ENCODE measurements at places on chromosomes 4 and X. TPM values are rescaled to one million over a fixed set of nuclear protein-coding genes. Genes with fewer than 3 reads are reported as not detected.

The MAGEH1 gene
- 2.4 TPM for total RNA-seq

The MAGEC2 gene
- not detected for total RNA-seq

The TLR7 gene
- not detected for total RNA-seq

The MAGEE1 gene
- total RNA-seq, result 0.92 TPM

The NIPAL1 gene
- total RNA-seq, result 32.6 TPM

The EGF gene
- total RNA-seq, result 0.19 TPM

GRCh38 chrX:48068096-48068887 is 3.1 kb downstream of the ZNF630 start:
- H3K4me1 ChIP-seq, result no peaks in the 10 kb centered on the region
- no peaks in the 10 kb centered on the region for H3K36me3 ChIP-seq
- H3K27ac ChIP-seq, result no peak overlapping the region
- H3K27me3 ChIP-seq, result no peaks in the 10 kb centered on the region

DNA sequence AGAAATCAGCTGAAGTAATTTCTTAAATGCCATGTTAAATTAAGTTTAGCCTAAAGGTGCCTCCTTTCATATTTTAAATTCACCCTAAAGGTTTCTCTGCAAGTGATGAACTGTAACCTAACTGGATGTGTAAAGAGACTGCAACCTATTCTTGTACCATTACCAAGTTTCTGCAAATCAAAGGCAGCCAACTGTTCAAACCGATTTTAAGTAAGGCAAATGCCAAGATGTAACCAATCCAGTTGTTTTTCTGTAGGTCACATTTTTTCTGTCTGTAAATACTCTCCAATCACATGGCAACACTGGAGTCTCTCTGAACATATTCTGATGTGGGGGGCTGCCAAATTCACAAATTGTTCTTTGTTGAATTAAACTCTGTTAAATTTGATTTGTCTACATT is 42.4 kb upstream of the FGF2 start:
- H3K4me3 ChIP-seq, result no peak overlapping the region
- no peaks in the 10 kb centered on the region for H3K36me3 ChIP-seq
- H3K27ac ChIP-seq, result no peak overlapping the region
- H3K27me3 ChIP-seq, result no peaks in the 10 kb centered on the region

DNA sequence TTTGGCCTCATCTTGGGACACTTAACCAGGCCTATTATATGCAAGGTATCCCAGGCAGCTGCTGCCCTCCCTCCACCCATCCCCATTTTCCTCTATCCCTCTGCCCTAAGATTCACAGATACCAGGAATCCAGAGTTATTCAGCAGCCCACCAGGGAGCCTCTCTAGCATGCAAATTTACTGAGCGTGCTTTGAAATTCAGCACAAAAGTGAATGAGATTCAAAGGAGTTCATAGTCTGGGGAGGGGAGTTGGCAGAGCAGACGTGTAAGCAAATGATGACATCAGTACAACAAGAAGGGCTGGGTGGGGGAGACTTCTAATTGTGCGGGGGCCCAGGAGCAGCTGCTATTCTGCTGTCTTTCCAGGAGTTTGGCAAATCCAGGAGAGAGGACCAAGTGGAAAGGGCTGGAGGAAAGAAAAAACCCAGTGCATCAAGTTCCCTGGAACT is 1.7 kb upstream of the MTM1 start:
- H3K4me1 ChIP-seq, result peaks cover 26% of the 10 kb centered on the region
- no peak overlapping the region for H3K27ac ChIP-seq
- DNase-seq, result no peak
- no peaks in the 10 kb centered on the region for H3K36me3 ChIP-seq
- H3K27me3 ChIP-seq, result no peaks in the 10 kb centered on the region

- no peak for DNase-seq
- no peak overlapping the region for H3K27ac ChIP-seq
- H3K36me3 ChIP-seq, result no peaks in the 10 kb centered on the region
- no peak overlapping the region for H3K4me3 ChIP-seq
- no peaks in the 10 kb centered on the region for H3K27me3 ChIP-seq
Measured at GRCh38 chrX:127207326-127207725, 387.8 kb downstream of the PRR32 start.

- DNase-seq, result no peak
- H3K36me3 ChIP-seq, result no peaks in the 10 kb centered on the region
- no peak overlapping the region for H3K27ac ChIP-seq
- H3K4me1 ChIP-seq, result no peaks in the 10 kb centered on the region
- H3K27me3 ChIP-seq, result no peaks in the 10 kb centered on the region
Measured at GRCh38 chr4:81562093-81562492, 90.4 kb upstream of the RASGEF1B start.

GRCh38 chrX:1601051-1601767 is 9.8 kb downstream of the AKAP17A start:
- H3K4me3 ChIP-seq, result no peak overlapping the region
- DNase-seq, result no peak
- no peaks in the 10 kb centered on the region for H3K27me3 ChIP-seq
- H3K27ac ChIP-seq, result no peak overlapping the region
- no peaks in the 10 kb centered on the region for H3K4me1 ChIP-seq

DNA sequence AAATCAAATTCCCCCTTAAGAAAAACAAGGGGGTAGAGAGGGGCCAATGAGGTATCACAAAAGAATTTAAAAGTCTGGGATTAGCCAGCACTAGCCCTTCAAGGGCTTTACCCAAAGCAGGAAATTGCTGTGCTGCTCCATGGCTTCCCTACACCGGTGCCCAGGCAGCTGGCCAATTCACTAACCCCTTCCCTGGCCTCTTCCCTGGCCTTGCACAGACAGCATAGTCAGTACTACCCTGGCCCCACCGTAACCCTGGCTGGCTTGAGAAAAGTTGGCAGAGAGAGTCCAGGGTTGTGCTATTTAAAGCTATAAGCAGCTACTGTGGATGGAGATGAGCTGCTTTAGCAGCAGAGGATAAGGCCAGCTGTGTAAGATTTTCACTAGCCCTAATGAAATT is 43.1 kb downstream of the ADAMTS3 start:
- H3K27me3 ChIP-seq, result no peaks in the 10 kb centered on the region
- H3K4me3 ChIP-seq, result no peak overlapping the region

GRCh38 chrX:120453985-120454384 is 15.1 kb downstream of the LAMP2 start:
- peaks cover 6% of the 10 kb centered on the region for H3K4me1 ChIP-seq
- H3K27ac ChIP-seq, result no peak overlapping the region
- H3K36me3 ChIP-seq, result no peaks in the 10 kb centered on the region
- no peaks in the 10 kb centered on the region for H3K27me3 ChIP-seq
- DNase-seq, result no peak

DNA sequence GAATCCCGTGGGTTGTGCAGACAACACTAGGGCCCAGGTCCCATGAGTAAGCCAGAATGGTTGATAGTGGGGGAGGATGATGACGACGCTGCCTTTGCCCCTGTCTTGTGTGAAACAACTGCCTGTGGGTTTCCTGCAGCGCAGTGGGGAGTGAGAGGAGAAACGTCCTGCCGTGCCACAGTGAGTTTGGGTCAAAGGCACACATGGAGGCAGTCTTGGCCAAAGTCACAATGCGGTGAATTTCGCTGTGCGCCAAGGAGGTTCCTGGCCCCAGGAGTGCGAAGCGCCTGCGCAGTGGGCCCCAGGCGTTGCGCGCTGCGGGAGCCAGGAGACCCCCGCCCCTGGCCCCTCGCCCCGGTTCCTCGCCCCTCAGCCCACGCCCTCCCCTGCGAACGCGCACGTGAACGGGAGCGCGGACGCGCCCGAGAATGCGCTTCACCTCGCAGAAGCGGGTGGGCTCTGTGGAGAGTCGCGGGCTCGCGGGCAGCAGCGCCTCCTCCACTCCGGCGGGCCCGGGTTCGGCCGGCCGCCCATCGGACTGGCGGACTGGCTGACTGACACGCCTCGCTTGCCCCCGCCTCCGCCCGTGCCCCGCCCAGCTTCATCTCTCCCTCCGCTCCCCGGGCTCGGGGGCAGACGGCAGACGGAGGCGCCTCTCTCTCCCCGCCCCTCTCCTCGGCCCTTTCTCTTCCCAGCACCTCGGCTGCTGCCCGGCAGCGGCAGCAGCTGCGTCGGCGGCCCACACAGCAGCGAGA is at the start of gene NUDT10:
Gene NUDT10, plus strand, starts transcription at position 635 of the 755 bp plus-strand sequence. CDS start 144 bp downstream, outside the sequence.
- no peaks in the 10 kb centered on the region for H3K36me3 ChIP-seq
- H3K27me3 ChIP-seq, result no peaks in the 10 kb centered on the region
- no peak within 1 kb of the TSS for H3K27ac ChIP-seq
- DNase-seq, result no peak
- no peaks in the 10 kb centered on the region for H3K4me1 ChIP-seq
- H3K4me3 ChIP-seq, result peak within 1 kb of the TSS; percentile 17

DNA sequence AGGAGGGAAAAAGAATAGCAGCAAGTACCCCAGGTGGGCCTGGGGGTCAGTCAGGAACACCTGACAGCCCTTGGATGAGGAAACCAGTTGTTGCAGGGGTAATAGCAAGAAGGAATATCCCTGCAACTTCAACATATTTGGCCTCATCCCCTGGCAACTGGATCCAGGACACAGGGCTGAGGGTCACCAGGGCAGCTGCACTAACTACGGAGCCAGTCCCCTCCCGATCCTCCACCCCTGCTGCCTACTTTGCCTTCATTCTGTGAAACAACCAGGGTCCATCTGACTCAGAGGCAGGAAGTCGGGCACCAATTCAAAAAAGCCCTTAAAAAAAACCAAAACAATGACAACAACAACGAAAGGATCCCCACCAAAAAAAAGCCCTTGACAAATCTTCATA is 52.9 kb downstream of the FRMPD3 start:
- peaks cover 8% of the 10 kb centered on the region for H3K27me3 ChIP-seq
- no peak overlapping the region for H3K27ac ChIP-seq
- no peak overlapping the region for H3K4me3 ChIP-seq
- no peak for DNase-seq

DNA sequence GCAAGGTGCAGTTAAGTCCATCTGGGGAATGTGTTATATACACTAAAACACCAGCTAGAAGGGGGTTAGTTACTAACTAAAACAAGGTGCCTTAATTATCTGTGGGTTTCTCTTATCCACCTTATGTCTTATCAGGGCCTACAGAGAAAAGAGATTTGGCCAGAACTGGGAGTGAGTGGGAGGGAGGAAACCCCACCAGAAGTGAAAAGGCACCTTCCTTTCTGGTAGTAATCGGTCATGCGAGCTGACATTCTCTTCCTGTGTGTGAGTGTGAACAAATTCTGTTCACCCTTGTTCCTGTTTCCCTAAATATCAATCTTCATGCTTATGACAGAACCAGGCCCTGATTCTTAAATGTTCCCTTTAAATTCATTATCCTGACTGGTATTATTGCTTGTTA is 43.5 kb downstream of the SRPX2 start:
- H3K36me3 ChIP-seq, result no peaks in the 10 kb centered on the region
- no peak for DNase-seq
- H3K4me3 ChIP-seq, result no peak overlapping the region
- no peak overlapping the region for H3K27ac ChIP-seq

DNA sequence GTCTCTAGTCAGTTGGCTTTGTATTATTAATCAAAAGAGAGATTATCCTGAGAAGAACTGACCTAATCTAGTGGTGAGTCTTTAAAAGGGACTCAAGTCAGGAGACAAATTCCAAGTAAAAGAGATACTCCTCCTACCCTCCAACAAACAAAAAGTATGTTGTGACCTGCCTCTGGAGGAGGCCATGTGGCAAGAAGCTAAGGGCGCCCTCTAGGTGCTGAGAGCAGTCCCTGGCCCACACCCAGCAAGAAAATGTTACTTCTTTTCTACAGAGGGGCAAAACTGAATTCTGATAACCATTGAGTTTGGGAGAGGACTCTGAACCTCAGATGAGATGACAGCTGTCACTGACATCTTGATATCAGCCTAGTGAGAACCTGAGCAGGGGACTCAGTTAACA is 953.6 kb upstream of the AGA start:
- no peaks in the 10 kb centered on the region for H3K4me1 ChIP-seq
- no peaks in the 10 kb centered on the region for H3K27me3 ChIP-seq
- DNase-seq, result no peak
- H3K36me3 ChIP-seq, result no peaks in the 10 kb centered on the region
- no peak overlapping the region for H3K4me3 ChIP-seq
- no peak overlapping the region for H3K27ac ChIP-seq

- DNase-seq, result no peak
- H3K4me1 ChIP-seq, result peaks cover 34% of the 10 kb centered on the region
- no peak overlapping the region for H3K27ac ChIP-seq
- H3K27me3 ChIP-seq, result no peaks in the 10 kb centered on the region
Measured at GRCh38 chr4:153531976-153532626, 65.9 kb downstream of the TMEM131L start.

DNA sequence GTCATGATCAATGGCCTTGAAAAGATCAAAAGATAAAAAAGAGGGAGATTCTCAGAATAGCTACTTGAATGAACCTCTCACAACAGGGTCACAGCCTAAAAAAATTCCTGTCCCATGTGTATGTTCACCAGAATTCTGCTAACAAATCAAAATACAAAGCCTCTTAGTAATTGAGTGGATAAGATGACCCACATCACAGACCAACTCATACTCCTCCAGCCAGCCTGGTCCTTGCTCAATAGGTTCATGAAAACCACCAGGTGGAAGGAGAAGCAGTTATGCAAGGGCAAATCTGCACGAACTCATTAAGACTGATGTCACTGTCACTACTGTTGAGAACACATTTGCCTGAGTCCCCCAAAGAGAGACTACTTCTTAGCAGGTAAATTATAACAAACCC is 21.5 kb downstream of the WDFY3 start:
- no peaks in the 10 kb centered on the region for H3K27me3 ChIP-seq
- H3K4me3 ChIP-seq, result no peak overlapping the region
- DNase-seq, result no peak
- H3K4me1 ChIP-seq, result no peaks in the 10 kb centered on the region
- no peaks in the 10 kb centered on the region for H3K36me3 ChIP-seq
- H3K27ac ChIP-seq, result no peak overlapping the region

DNA sequence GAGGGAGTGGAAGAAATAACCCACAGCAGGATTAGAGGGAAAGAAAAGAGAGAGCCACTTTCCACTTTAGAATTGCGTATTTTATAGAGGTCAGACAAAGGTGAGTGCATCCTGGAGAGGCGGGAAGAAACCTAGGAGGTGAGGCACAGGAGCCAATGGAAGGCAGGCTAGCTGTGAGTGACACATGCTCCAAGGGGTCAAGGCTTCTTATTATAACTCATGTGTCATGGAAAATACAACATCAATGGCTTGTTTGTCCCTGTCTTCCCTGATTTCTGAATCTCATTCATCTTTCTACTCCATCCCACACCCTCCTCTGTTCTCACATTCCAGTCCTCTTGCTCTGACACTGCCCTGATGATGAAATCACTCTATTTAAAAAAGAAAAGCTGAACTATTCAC is 14.4 kb downstream of the ANXA3 start:
- no peaks in the 10 kb centered on the region for H3K4me1 ChIP-seq
- H3K36me3 ChIP-seq, result no peaks in the 10 kb centered on the region
- H3K4me3 ChIP-seq, result no peak overlapping the region
- DNase-seq, result no peak
- H3K27me3 ChIP-seq, result no peaks in the 10 kb centered on the region

DNA sequence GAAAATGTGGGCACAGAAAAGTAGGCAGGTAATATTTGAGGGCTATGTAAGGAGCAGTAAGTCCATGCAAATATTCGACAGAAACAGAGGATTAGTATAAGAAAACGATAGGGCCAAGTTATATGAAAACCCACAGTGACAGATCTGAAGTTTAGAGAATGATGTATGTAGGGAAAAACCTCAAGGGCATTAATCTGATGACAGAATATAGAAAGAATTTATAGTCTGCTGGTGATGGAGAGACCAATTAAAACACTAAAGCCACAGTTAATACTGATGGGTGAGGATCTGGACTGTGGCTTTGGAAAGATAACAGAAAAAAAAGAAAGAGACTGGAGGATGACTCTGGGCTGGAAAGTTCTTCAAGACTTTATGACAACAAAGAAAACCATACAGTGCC is 169.7 kb downstream of the PALLD start:
- H3K27me3 ChIP-seq, result no peaks in the 10 kb centered on the region
- no peaks in the 10 kb centered on the region for H3K4me1 ChIP-seq
- no peak overlapping the region for H3K4me3 ChIP-seq
- no peak for DNase-seq
- H3K36me3 ChIP-seq, result peaks cover 5% of the 10 kb centered on the region

Measured in esophagus squamous epithelium (tissue), 5 donors.